ENCODE measurements at places on chromosomes 13 and 19.
A peak's percentile ranks its signal among the peaks of the same experiment; 100 is the strongest.

- peak; percentile 40 for DNase-seq
These were observed 4.6 kb downstream of the PPP5C start for GRCh38 chr19:46351241-46352041.

DNA sequence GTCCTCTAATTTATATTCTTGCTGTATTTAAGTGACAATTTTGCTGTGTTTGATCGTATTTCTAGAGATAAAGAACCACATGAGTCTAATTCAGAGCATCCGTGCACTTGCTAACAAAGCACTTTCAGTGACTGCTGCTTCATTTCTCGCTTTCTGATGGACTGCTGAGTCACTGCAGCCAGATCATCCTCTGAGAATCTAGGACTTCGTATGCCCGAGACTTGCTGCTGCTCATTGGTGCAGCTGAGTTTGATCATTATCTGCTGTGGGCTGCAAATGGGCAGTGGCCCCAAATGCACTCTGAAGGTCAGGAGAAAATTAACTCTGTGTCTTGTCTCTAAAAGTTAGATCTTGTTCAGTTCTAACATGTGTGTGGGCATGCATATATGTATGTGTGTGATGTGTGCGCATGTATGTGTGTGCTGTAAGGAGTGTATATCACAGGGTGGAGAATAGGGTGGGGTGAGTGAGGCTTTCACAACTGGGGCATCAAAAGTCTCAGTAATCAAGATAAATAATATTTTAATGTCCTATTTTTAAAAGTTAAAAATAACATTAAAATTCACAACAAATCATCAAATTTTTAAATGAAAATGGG is 342.6 kb downstream of the MTUS2 start:
- DNase-seq: no peak

DNA sequence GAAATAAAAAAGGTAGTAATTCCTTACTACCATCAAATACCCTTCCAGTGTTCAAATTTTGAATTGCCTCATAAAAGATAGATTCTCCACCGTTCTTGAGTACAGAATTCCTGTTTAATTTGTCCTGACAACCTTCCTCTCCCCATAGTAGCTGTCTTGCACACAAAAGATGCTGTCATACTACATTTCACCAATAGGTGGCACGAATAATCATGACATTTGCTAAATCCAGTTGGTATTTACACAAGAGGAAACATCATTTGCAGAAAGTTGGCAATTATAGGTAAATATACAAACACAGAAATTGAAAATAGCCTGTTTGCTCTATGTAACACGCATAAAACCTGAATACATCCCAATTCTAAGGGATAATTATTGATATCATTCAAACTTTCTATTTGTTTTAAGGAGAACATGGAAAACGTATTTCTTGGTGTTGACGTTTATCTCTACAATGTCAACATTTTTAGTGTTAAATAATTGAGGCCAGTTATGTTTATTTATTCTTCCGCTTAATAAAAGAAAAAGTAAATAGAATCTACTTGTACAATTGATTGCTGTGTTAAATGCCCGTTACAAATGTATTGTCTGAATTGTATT is 58.3 kb upstream of the CLDN10 start:
- DNase-seq: no peak

DNA sequence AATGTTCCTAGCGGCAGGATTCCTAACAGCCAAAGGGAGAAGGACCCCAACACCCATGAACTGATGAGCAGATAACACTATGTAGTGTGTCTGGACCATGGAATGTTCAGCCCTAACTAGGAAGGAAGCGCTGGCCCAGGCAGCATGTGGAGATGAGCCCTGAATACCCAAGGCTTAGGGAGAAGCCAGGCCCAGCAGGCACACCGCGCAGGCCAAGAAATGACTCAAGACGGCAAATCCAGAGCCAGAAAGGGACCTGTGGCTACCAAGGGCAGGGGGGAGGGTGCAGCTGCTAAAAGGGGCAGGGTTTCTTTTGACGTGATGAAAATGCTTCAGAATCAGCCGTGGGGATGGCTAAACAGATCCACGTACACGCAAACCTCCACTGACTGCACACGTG is 20.7 kb upstream of the TINCR start:
- DNase-seq: no peak

GRCh38 chr13:21115231-21115630 is 53.8 kb upstream of the LATS2 start:
- no peak for DNase-seq

- DNase-seq: no peak
These were observed 4.1 kb downstream of the POLR1D start for GRCh38 chr13:27625839-27626238.

DNA sequence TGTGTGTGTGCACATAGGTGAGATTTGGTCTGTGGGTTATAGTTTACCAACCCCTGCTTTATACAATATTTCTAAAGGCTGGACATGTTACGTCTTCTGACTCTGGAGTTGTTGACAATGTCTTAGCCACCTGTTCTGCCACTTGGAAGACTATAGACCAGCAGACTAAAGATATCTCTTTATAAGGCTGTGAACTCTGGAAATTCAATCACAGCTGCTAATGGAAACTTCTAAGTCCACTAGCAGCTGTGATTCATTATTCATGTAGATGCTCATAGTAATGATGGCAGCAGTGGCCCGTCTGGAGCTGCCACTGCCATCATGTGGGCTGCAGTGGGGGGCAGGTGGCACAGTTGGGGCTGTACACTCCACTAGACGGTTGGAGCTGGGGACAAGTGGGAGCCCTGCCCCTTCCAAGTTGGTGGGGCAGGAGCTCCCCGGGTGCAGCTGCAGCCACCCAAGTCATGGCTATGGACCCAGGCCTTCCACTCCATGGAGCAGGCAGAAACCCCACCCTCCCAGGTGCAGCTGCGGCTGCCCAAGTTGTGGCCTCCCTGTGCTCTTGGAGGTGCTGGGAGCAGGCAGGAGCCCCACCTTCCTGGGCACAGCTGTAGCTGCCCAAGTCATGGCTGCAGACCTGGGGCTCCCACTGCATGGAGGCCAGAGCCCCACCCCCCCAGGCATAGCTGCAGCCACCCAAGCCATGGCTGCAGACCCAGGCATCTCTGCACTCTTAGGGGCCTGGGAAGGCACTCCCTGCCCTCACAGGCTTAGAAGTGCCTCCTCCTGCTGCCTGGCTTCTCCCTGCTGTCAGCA is 8.8 kb downstream of the IGFL4 start:
- DNase-seq: no peak

Data from activated T-cell treated with anti-CD3 and anti-CD28 coated beads, Interleukin-2, amount 50 U/mL, for 24 hours (primary cell).